ENCODE measurements at places on chromosomes 6 and 20.

GRCh38 chr6:25476126-25476525, 175.9 kb upstream of the SCGN start:
- DNase-seq: no peak

- DNase-seq: no peak
These were observed 215.9 kb downstream of the ZDHHC14 start for GRCh38 chr6:157596886-157597285.

GRCh38 chr6:136471372-136471771, 78.8 kb downstream of the MAP7 start:
- DNase-seq: no peak

DNA sequence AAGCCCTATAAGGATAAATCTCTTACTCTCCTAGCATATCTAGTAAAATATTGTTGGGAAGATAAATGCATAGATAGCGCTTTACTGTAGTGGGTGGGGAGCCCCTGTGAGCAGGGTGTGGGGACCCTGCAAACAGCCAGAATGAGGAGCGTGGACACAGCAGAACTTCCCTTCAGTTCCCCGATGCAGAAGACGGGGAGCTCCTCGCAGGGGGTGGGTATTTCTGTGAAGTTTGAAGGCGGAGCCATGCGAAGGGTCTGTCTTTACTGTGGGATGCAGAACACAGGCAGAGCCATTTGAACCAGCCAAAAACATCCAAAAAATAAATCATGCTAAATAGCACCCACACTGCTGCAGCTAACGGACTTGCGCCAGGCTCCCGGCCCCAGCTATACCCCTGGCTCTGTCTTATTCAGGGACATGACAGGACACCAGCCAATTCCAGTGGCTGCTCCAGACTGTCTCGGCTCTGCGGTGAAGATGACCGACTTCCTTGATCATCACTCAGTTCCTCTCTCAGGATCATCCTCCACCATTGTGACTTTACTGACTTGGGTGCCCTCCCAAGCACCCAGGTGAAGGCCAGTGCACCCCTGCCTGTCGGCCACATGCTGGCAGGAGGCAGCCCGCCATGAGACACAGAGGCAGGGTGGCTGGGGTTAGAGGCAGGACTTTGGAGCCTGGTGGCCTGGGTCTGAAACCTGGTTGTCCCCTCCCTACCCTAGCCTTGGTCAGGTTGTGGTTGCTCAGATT, 134.5 kb downstream of the SMOC2 start:
- DNase-seq: no peak

- no peak for DNase-seq
These were observed 22.0 kb upstream of the MAFB start for GRCh38 chr20:40711079-40711478.

DNA sequence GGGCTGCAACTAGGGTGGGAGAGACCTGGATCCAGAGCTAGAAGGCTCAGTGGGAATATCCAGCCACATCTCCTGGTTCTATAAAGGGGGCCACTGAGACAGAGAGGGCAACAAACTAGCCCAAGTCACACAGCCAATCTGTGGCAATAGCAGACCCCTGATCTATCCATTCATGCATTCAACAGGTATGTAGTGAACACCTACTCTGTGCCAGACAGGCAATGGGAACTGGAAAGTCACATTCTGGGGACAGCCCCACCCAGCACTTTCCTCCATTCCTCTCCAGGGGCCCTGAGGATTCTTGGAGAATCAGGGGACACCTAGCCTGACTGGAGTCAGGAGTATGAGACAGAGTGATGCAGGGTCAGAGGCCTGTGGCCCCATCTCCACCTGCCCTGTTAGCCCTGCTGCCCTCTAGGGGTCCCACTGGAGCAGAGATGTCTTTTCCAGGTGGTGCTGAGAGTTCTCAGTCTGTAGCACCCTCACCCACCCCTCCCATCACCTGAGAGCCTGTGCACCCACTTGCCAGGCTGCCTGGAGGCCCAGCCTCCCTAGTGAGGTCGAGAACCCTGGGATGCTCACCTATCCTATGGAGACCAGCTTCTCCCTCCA, 13.6 kb downstream of the BPIFA2 start:
- no peak for DNase-seq

- DNase-seq: no peak
These were observed 91.2 kb downstream of the PRSS35 start for GRCh38 chr6:83603551-83603950.

DNA sequence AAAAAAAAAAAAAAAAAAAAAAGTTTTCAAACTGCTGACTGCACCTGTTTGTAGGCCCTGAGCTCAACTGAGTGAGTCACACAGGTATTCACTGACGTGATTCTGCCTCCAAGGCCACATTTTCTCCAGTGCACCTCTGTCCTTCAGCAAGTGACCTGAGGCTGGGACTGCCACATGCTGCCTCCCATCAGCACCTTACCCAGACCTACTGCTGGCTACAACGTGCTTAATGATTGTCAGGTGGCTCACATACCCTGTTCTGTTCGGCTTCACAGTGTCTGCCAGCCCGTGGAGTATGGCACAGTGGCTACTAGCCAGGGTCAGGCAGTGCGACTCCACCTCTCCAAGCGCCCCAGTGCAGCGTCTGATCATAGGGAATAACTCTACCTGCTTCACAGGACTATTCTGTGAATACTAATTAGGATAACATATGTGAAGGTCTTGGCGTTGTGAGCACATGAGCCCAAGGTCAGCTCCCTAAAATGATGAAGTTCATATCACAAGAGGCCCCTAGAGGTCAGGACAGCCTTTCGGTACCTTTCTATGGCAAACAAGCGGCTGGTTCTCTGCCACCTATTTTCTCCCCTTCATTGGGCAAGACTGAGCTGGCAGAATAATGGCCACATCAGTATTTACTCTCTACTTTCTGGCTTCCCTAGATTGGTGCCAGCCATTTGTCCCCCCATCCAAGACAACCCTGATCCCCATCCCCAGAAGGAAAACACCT, 28.1 kb downstream of the RIPOR3 start:
- no peak for DNase-seq

DNA sequence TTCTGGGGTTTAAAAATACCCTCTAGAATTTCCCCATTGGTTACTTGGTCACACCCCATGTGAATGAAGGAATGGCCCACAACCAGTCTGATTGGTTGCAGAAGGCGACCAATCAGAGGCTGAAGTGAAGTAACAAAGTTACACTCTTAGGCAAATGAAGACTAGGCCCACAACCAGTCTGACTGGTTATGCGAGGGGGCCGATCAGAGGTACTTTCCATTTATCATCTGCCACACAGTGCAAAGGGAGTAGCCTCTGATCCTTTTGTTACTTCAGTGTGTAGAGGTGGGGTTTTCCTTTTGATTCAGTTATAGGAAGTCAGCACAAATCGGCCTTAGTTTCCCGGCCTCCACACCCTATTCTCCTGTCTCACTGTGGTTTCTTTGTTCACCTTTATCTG, 61.2 kb upstream of the SGK1 start:
- no peak for DNase-seq

- no peak for DNase-seq
These were observed 17.4 kb downstream of the RSPH4A start for GRCh38 chr6:116633685-116634084.

- DNase-seq: no peak
These were observed 19.4 kb downstream of the COL11A2 start for GRCh38 chr6:33172688-33173534.

DNA sequence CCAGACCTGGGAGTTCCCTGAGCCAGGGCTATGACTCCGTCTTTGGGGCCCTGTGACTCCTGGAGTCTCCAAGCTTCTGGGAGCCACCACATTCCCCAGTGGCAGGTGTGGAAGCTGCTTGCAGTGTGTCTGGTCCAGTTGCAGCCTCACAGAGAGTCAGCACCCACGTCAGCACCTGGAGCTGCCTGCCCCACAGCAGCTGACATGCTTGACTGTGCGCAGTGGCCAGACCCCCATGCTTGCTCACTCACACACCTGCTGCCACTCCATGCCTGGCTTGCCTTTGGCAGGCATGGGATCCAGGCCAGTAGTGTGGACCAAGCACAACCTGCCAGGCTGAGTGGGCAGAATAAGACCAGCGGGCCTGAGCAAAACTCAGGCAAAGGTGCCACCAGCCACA, 31.0 kb upstream of the ASIP start:
- DNase-seq: no peak

- no peak for DNase-seq
These were observed 65.4 kb upstream of the SLCO4A1 start for GRCh38 chr20:62576815-62577489.

GRCh38 chr6:160419488-160419887, 71.3 kb downstream of the SLC22A3 start:
- DNase-seq: no peak

DNA sequence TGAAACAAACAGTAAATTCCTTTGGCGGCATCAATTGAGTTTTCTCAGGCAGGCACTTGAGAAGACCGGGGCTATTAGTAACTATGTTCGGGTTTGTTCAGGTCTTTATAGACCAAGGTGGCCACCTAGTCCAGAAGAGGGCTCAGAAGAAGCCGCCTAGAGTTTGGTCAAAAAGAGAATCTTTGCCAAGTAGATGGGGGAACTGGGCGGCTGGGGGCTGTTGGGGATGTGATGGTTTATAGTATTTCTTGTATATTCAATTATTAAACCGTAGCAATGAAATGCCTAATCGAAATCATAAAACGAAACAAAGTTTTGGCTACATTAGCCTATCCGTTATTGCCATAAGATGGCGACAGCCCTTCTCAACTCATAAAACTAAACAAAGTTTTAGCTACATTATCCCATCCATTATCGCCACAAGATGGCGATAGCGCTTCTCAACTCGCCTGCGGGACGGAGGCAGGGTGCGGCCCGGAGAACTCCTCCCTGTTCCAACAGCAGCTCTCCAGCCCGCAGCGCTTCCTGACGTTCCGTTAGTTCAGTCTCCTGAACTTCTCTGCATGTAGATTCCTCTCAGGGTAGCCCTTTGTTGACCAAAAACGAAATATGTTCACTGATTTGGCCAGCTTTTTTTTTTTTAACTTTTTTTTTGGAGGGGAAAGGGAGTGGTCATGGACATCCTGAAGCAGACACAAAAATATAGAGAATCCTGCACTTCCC, 120.5 kb upstream of the PRSS16 start:
- peak; percentile 69 for DNase-seq

- no peak for DNase-seq
These were observed 6.3 kb upstream of the SIRPG start for GRCh38 chr20:1663917-1664316.

GRCh38 chr6:140105857-140106256, 731.4 kb upstream of the CITED2 start:
- DNase-seq: no peak

DNA sequence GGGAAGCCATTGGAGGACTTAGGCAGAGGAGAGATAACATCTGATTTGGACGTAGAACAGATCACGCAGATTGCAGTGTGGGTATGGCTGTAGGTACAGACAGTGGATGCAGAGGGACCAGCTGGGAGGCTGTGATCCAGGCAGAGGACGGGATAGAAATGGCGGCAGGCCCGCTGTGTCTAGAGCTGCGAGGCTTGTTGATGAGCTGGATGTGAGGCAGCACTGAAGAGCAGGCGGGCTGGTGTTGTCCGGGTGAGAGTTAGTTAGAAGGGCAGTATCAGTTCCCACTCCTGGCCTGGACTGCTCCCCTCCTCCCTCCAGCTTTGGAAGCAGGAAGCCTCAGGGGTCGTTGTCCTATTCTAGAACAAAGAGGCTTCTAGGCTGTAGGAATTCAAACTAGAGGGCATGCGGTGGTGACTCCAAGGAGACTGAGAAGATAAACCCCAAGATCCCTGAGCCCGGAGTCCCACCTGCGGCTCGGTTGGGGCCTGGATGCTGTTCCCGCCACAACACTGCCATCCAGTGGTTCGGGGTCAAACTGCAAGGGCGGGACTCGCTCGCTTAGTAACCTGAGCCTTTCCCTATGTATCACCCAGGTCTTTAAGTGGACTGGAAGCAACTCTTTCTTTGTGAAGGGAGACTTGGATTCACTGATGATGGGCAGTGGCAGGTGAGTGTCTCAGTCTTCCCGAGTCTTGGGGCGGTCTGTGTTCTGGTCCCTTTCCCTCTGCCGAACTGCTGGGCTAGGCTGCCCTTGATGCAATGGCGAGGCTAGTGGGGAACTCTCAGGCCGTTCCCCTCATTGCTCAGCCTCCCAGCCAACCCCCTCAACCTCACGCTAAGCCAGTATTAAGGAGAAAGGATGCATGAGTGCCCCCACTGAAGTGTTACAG, 11.2 kb downstream of the TLDC2 start:
- DNase-seq: peak; percentile 62

DNA sequence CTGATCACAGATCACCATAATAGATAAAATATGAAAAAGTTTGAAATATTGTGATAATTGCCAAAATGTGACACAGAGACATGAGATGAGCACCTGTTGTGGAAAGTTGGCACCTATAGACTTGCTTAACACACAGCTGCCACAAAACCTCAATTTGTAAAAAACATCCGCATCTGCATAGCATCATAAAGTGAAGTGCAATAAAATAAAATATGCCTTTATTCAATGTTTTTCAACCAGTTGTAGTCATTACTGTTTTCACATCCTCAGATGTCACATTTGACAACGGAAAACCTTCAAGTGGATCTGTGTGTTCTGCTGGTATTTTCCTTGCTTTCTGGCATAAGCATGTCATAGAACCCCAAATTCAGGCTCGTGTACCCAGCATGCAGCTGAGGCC, 50.2 kb upstream of the IFNGR1 start:
- no peak for DNase-seq

GRCh38 chr6:148577687-148578488, 168.9 kb upstream of the UST start:
- no peak for DNase-seq

DNA sequence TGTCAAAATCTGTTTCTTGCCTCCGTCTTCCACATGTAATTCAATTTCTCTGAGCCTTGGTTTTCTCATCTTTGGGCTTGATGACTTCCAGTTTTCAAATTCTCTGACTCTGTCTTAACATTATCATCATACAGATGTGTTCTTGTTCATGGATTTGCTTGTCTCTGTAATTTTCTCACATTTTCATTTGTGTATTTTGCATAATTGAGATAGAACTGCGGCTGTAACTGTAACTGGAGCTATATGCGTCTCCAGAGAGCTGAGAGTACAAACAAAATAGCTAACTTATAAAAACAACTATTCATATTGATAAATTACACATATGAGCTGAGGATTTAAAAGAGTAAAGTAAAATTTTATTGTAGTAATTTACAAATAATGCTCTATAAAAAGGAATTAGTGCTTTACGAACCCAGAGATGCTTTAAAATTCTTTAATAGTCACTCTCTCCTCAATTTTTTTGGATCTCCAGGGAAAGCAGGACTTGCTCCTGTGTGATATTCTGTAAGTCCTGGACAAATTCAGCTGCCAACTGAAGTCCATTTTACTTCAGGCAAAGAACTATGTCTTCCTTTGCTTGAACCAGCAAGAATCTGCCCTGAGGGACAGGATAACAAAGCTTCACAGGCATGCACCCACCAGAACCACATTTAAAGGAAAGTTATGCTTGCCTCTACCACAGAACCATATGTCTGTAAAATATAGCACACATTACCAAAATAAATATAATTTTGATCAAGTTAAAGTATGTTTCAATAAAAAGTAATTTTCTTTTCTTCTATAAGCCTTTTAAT, 288.3 kb downstream of the KHDC1L start:
- DNase-seq: no peak
